Stimulated activated CD8-positive, alpha-beta memory T cell treated with anti-CD3 and anti-CD28 coated beads, Interleukin-15, amount 100 ng/mL, for 24 hours (primary cell): ENCODE measurements at places on chromosomes 5 and 9.

GRCh38 chr5:90939211-90939610, 380.6 kb downstream of the ADGRV1 start:
- no peak for DNase-seq

GRCh38 chr5:10248378-10249260, 1.1 kb downstream of the ATPSCKMT start:
- DNase-seq = no peak

GRCh38 chr5:156634301-156634700, 215.8 kb upstream of the PPP1R2B start:
- no peak for DNase-seq

GRCh38 chr5:44933686-44934085, 124.9 kb downstream of the MRPS30 start:
- no peak for DNase-seq

DNA sequence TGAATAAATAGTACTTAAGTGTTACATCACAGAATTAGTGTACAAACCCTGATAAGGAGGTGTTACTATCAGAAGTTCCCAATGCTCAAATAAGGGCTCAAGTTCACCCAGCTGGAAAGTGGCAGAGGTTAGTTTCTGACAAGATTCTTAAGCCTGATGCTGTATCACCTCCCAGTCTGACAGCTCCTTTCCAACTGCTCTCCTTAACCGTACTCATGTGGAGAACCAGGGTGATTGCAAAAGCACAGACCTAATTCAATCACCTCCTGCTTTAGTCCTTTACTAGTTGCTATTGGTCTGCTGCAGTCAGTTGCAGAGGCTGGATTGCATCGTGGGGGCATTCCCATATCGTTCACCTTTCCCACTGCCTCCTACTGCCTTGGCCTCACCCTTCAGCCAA, 100.4 kb upstream of the ZNF618 start:
- DNase-seq = no peak

DNA sequence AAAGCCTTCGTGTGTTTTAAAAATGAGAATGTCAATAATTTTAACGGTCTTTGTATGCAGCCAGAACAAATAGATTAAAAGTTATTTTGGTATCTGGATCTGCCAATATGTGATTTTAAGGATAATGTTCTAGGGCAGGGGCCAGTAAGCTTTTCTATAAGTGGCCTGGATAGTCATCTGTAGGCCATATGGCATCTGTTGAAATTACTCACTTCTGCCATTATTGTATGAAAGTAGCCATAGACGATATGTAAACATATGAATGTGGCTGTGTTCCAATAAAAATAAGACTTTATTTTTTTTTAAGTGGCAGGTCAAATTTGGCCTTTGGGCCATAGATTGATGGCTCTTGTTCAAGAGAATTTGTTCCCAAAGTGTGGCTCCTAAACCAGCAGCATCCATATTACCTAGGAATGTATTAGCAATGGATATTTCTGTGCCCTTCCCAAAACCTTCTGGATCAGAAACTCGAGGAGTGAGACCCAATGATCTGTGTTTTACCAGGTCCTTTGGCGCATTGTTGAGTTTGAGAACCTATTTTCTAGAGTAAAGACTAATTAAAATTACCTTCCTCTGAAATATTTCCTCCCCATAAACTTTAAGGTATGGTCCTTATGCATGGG, 55.9 kb downstream of the C6 start:
- DNase-seq = no peak

DNA sequence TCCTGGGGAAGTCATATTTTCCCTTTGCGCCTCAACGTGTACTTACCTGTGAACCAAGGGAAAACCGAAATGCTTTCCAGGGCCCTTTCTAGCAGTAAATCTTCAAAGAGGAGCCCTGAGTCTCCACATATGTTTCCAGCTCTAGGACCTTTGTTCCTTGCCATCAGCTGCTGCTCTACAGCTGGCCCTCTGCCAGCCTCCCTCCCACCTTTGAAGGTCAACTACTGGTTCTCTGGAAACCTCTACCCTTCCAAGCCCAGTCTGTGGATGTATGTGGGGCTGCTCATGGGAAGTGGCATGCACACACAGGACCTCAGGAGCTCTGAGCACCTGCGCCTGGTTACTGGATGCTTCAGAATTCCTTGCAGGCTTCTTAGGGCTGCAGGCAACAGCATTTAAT, 117.2 kb downstream of the PSD2 start:
- DNase-seq = no peak

DNA sequence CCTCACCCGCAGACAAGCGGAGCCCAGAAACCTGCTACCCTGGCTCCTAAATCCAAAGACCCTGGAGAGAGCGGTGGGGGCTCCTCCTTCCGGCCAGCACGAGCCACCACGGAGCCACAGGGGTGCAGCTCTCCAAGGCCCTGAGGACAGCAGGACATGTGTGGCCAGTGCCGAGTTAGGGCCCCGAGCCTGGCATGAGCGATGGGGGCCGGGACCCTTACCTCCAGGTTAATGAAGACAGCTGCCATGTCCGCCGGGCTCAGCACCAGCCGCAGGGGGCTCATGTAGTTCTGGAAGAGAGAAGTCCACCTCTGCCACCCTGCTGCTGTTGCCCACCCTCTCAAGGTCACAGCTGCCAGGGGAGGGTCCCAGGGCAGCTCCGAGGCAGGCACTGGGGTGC, 68.9 kb upstream of the SARDH start:
- DNase-seq = no peak
